GM12878 (cell line): ENCODE measurements at places on chromosomes 1 and 21. TPM values are rescaled to one million over a fixed set of nuclear protein-coding genes. Genes with fewer than 3 reads are reported as not detected.

MXRA8 gene
- 0.29 and 0.54 TPM in 2 replicates for total RNA-seq

S100A5 gene
- total RNA-seq = 0.45 and 0.49 TPM in 2 replicates

ANGPTL7 gene
- not detected in 2 replicates for total RNA-seq

SH3BGR gene
- 0.97 and 1.2 TPM in 2 replicates for total RNA-seq

F5 gene
- 0.29 and 0.72 TPM in 2 replicates for total RNA-seq

LCE1C gene
- total RNA-seq = 0.77 and 1.7 TPM in 2 replicates

TMEM81 gene
- total RNA-seq = 1.2 and 1.7 TPM in 2 replicates

CYP4A22 gene
- not detected in 2 replicates for total RNA-seq

LY9 gene
- total RNA-seq = 8.9 and 11.0 TPM in 2 replicates

E2F2 gene
- 24.0 and 27.2 TPM in 2 replicates for total RNA-seq

ZNF593OS gene
- total RNA-seq = not detected in 2 replicates

LRRC38 gene
- not detected in 2 replicates for total RNA-seq

CTNNBIP1 gene
- total RNA-seq = 24.8 and 26.0 TPM in 2 replicates

ATAD3C gene
- total RNA-seq = 1.1 and 1.6 TPM in 2 replicates

USP48 gene
- total RNA-seq = 96.6 and 99.3 TPM in 2 replicates

RNF186 gene
- not detected in 2 replicates for total RNA-seq

RFX5 gene
- total RNA-seq = 119 and 138 TPM in 2 replicates

ETV3L gene
- total RNA-seq = 0.96 and 1.3 TPM in 2 replicates

CFAP107 gene
- total RNA-seq = not detected in 2 replicates

TMEM59 gene
- 95.9 and 99.3 TPM in 2 replicates for total RNA-seq

SPRR2G gene
- not detected in 2 replicates for total RNA-seq

SLC6A9 gene
- 1.4 and 2.0 TPM in 2 replicates for total RNA-seq

NKAIN1 gene
- total RNA-seq = not detected in 2 replicates

KIAA0040 gene
- total RNA-seq = 29.0 and 29.2 TPM in 2 replicates

PLA2G2C gene
- not detected in 2 replicates for total RNA-seq

NBPF14 gene
- total RNA-seq = 0.98 and 1.6 TPM in 2 replicates

RGS4 gene
- not detected in 2 replicates for total RNA-seq

PGLYRP4 gene
- total RNA-seq = 0.44 and 0.74 TPM in 2 replicates

CLCNKB gene
- not detected in 2 replicates for total RNA-seq

BATF3 gene
- 44.9 and 47.5 TPM in 2 replicates for total RNA-seq
